ENCODE measurements at places on chromosomes 1 and 21. TPM values are rescaled to one million over a fixed set of nuclear protein-coding genes. Genes with fewer than 3 reads are reported as not detected.

The FCRL5 gene
- 0.10 TPM for polyA plus RNA-seq

- DNase-seq: no peak
Observed at GRCh38 chr1:198678901-198679329, 40.1 kb downstream of the PTPRC start.

GRCh38 chr1:118388301-118388959 lies 203.4 kb upstream of the SPAG17 start:
- no peak for DNase-seq

GRCh38 chr1:31241321-31241720 lies 1.6 kb upstream of the NKAIN1 start:
- no peak for DNase-seq

The ATPAF1 gene
- 107 TPM for polyA plus RNA-seq

DNA sequence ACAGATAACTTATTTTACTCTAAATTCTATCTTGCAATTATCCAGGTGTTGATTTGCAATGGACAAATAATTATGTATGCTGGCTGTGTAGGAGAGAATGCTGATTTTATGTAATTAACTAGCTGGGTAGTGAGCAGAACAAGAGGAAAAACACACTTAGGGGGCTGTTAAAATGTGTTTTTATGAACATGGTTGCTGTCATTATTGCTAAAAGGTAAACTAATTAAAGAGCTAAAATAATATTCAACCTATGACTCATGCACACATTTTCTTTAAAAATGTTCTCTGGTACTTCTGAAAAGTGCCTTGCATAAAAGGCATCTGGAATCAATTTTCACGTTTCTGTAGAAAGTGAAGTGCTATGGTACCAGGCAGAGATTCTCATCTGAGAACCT lies 192.8 kb upstream of the C8B start:
- DNase-seq: no peak

GRCh38 chr1:172394811-172395210 lies 25.7 kb upstream of the C1orf105 start:
- no peak for DNase-seq

The OR14A16 gene
- polyA plus RNA-seq: not detected

The EXTL2 gene
- polyA plus RNA-seq: 59.0 TPM

- DNase-seq: no peak
Observed at GRCh38 chr1:20216574-20216973, 30.3 kb upstream of the PLA2G2C start.

DNA sequence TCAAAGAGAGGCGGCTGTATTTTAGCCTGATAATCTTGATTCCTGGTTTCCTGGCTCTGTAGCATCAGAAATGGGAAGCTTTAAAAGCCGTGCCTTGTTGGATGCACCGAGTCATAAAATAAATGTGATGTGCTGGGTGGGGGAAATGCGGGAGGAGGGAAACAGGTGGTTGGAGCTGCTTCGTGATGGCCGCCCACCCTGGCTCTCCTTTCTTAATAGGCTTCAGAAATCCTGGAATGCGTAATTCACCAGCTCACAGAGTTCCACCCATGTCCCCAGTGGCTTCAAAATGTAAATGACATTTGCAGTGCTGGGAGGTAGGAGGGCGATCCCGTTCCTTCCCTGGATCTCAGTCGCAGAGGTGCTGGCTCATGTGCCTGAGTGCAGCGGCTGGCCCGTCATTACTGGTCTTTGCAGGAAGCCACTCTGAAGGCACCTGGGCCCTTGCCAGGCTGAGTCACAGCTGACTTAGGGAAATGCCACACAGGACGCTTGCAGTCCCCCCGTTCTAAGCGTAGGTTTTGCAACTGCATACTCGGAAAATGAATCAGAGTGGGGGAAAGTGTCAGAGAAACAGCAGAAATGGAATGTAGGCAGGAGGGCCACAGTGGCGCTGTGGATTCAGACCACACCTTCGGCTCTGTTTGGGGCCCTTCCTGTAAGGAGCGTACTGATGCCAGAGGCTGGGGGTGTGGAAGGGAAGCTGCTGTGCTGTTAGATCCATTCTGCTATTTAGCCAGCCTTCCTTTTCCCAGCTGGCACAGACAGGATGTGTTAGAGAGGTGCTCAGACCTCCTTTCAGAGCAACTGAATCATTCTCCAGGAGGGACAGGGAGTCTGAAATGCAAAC lies 37.6 kb downstream of the GALNT2 start:
- DNase-seq: no peak

The OR6N2 gene
- not detected for polyA plus RNA-seq

DNA sequence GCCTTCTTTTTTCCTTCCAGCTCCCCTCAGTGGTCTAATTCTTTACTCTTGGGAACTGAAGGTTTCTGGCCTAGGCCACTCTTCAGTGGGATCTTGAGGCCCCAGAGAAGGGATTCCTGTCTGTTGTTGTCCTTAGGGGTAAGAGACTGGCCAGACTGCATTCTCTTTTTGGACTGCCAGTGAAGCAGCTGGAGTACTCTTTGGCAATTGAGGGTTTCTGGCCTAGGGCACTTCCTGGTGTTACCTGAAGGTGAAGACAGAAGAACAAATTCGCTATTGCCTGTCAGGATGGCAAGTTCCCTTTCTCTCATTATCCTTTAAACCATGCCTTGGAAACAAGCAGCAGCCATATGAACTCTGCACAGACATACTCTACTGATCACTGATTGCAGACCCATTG lies 286.6 kb upstream of the ZP4 start:
- no peak for DNase-seq

GRCh38 chr1:107664982-107665925 lies 299.7 kb downstream of the VAV3 start:
- no peak for DNase-seq

The AMY1B gene
- polyA plus RNA-seq: not detected

- DNase-seq: peak; percentile 63
Observed at GRCh38 chr1:172533513-172534151, 682 bp downstream of the SUCO start.

The TMEM82 gene
- 3.3 TPM for polyA plus RNA-seq

- DNase-seq: no peak
Observed at GRCh38 chr1:28580722-28581530, 11.1 kb upstream of the RAB42 start.

The C1QTNF12 gene
- polyA plus RNA-seq: 7.0 TPM

DNA sequence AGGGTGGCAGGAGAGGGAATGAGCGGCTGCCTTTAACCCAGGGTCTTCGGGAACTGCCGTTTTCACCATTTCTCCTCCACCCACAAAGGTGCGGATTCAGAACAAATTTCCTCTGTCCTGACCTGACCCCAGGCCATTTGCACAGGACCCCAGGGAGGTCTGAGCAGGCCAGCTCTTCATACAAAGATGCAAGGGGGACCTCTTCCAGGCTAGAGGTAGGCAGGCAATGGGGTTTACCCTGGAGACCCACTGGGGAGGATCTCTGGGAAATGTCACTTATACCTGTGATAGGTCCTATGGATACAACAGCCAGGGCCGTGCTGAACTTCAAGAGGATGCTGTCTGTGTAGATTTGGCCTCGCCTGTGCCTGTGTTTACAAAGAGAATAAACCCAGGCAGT lies 89.7 kb upstream of the VAMP3 start:
- DNase-seq: no peak

The CCT8 gene
- polyA plus RNA-seq: 268 TPM

GRCh38 chr1:1360506-1361169 lies 2.3 kb upstream of the MXRA8 start:
- DNase-seq: no peak

GRCh38 chr1:192506741-192507155 lies 68.8 kb upstream of the RGS1 start:
- DNase-seq: no peak

The CAPZA1 gene
- polyA plus RNA-seq: 135 TPM

The DSTYK gene
- 21.0 TPM for polyA plus RNA-seq

The TNNT2 gene
- 73.7 TPM for polyA plus RNA-seq

GRCh38 chr1:215567491-215568298 lies 591 bp downstream of the KCTD3 start:
- peak; percentile 58 for DNase-seq

GRCh38 chr1:94100785-94101612 lies 19.9 kb downstream of the ABCA4 start:
- no peak for DNase-seq

GRCh38 chr1:211259638-211260126 lies 516 bp downstream of the RCOR3 start:
- DNase-seq: no peak

- DNase-seq: no peak
Observed at GRCh38 chr1:114274621-114275317, 121.1 kb upstream of the SYT6 start.

The PROK1 gene
- polyA plus RNA-seq: 0.19 TPM
